ENCODE measurements at places on chromosomes 4 and X.

- no peak overlapping the region for H3K4me3 ChIP-seq
- no peaks in the 10 kb centered on the region for H3K4me1 ChIP-seq
- H3K36me3 ChIP-seq = no peaks in the 10 kb centered on the region
- H3K27me3 ChIP-seq = no peaks in the 10 kb centered on the region
Observed at GRCh38 chr4:111027526-111027925, 404.6 kb upstream of the PITX2 start.

GRCh38 chr4:112234952-112235609 lies 3.5 kb downstream of the AP1AR start:
- H3K4me1 ChIP-seq = peaks cover 40% of the 10 kb centered on the region
- H3K36me3 ChIP-seq = no peaks in the 10 kb centered on the region
- H3K27ac ChIP-seq = no peak overlapping the region
- no peaks in the 10 kb centered on the region for H3K27me3 ChIP-seq
- no peak for DNase-seq

DNA sequence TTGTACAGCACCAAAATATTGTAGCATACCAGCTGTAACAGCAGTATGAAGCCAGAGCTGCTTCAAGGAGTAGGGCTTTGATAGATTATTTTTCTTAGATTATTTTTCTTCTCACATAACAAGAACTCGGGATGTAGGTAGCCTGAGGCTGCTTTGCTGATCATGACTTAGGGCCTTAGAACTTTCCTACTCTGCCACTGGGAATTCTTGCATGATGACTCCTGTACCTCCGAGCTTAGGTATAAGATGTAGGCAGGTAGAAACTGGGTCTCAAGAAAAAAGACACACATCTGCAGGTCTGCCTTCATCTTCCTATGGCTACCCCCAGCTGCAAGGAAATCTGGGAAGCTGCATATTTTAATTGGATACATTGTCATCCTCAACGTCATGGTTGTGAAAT lies 115.9 kb upstream of the PNPLA4 start:
- no peak overlapping the region for H3K27ac ChIP-seq
- no peaks in the 10 kb centered on the region for H3K27me3 ChIP-seq
- H3K4me1 ChIP-seq = peaks cover 2% of the 10 kb centered on the region
- DNase-seq = no peak
- H3K4me3 ChIP-seq = no peak overlapping the region
- no peaks in the 10 kb centered on the region for H3K36me3 ChIP-seq

GRCh38 chr4:176287546-176287945 lies 18.5 kb upstream of the ASB5 start:
- H3K4me3 ChIP-seq = no peak overlapping the region
- peaks cover 12% of the 10 kb centered on the region for H3K4me1 ChIP-seq
- H3K27ac ChIP-seq = no peak overlapping the region
- H3K36me3 ChIP-seq = no peaks in the 10 kb centered on the region

GRCh38 chr4:99685234-99685633 lies 27.6 kb upstream of the C4orf54 start:
- DNase-seq = no peak
- H3K27ac ChIP-seq = no peak overlapping the region
- no peak overlapping the region for H3K4me3 ChIP-seq
- H3K36me3 ChIP-seq = no peaks in the 10 kb centered on the region
- H3K27me3 ChIP-seq = no peaks in the 10 kb centered on the region
- H3K4me1 ChIP-seq = peaks cover 13% of the 10 kb centered on the region

DNA sequence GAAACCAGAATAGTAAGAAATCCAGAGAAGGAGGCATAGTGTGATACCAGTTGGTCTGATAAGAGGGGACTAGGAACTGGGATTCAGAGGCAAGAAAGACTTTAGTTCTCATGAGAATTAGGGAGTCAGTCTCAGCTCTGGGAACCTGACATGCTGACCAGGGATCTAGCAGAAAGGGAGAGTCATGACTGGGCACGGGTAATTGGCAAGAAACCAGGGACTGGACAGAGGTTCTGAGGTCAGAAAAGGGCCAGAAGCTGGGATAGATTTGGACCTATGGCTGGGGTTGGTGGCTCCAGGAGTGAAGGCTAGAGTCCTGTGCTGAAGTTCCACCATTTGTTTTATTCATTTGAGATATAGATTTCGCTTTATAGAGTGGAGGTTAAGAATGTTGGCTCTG lies 110.2 kb upstream of the C1GALT1C1 start:
- no peaks in the 10 kb centered on the region for H3K36me3 ChIP-seq
- DNase-seq = no peak
- H3K27me3 ChIP-seq = no peaks in the 10 kb centered on the region
- H3K4me1 ChIP-seq = no peaks in the 10 kb centered on the region
- no peak overlapping the region for H3K27ac ChIP-seq
